Heart left ventricle (tissue), 16 donors: ENCODE measurements at places on chromosomes 12 and 14.
A peak's percentile ranks its signal among the peaks of the same experiment; 100 is the strongest.

GRCh38 chr12:114676142-114676741 lies 7.7 kb downstream of the TBX3 start:
- no peaks in the 10 kb centered on the region for H3K27me3 ChIP-seq
- DNase-seq: no peak
- H3K36me3 ChIP-seq: peaks cover 38% of the 10 kb centered on the region
- no peak overlapping the region for H3K4me3 ChIP-seq
- H3K27ac ChIP-seq: no peak overlapping the region

DNA sequence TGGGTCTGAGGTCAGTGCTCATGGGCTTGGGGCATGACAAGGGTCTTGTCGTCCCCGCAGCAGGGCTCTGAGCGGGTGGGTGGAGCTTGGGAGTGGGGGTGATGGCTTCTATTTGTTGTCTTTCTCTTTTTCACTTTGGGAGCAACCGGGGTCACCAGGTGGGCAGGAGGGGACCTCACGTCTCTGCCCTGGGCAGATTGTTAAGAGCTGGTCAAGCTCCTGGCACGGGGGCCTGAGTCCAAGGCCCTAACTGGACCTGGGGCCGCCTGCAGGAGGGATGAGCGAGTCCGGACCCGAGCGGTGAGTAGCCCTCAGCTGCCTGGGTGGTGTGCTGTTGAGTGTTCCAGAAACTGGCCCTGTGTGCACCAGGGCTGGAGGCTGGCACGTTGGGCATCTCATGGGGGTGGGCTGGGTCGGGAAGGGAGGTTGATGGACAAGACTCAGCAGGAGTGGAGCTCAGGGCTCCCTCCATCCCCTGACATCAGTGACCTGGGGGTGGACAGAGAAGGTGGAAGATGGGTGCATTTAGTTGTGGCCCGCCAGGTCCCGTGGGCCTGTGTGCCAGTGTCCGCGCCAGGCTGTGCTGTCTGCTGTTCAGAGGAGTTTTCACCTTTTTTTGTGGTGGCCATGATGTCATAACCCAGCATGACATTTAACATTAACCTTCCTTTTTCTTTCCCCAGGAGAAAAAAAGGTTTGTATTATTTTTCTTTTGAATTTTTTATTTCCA lies 27.5 kb downstream of the RTL1 start:
- no peaks in the 10 kb centered on the region for H3K36me3 ChIP-seq
- no peak overlapping the region for H3K27ac ChIP-seq
- no peaks in the 10 kb centered on the region for H3K4me1 ChIP-seq
- H3K27me3 ChIP-seq: peaks cover 7% of the 10 kb centered on the region
- peak; percentile 25 for DNase-seq

DNA sequence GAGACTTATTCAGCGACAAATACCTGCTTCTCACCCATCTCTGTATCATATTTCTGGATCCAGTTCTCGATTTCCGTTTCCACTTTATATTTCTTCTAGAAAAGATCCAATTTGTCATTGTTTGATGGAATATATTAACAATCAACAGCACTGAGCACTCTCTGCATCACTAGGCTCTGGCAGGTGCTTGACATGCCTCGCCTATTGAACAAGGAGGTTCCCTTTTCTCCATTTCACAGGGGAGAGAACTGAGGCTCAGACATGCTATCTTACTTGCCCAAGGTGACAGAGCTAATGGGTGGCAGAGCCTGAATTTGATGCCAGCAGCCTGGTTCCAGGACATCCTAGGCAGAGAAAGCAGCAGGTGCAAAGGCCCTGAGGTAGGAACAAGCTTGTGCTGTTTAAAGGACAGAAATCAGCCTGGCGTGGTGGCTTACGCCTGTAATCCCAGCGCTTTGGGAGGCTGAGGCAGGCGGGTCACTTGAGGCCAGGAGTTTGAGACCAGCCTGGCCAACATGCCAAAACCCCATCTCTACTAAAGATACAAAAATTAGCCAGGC lies 12.1 kb downstream of the RITA1 start:
- no peak overlapping the region for H3K4me3 ChIP-seq
- no peaks in the 10 kb centered on the region for H3K36me3 ChIP-seq
- no peaks in the 10 kb centered on the region for H3K27me3 ChIP-seq
- H3K27ac ChIP-seq: no peak overlapping the region
- peaks cover 22% of the 10 kb centered on the region for H3K4me1 ChIP-seq

DNA sequence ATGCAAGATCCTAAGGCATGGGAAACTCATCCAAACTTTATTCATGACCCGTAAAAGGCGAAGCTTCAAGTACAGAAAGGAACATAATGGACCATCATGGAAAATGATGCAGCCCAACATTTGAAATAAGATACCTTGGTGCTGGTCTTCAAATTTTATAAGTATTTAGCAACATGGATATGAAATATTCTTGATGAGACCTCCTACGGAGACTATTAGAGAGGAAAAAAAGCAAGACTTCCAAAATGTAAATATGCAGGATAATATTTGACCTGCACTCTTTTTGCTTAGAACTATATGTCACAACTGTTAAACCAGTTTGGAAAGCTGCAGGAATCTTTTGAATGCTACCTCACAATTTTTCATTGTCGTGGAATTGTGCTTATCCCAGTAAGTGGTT lies 168.8 kb upstream of the ARID2 start:
- H3K27me3 ChIP-seq: no peaks in the 10 kb centered on the region
- no peak overlapping the region for H3K27ac ChIP-seq
- no peak for DNase-seq
- H3K4me1 ChIP-seq: no peaks in the 10 kb centered on the region
- H3K36me3 ChIP-seq: no peaks in the 10 kb centered on the region

DNA sequence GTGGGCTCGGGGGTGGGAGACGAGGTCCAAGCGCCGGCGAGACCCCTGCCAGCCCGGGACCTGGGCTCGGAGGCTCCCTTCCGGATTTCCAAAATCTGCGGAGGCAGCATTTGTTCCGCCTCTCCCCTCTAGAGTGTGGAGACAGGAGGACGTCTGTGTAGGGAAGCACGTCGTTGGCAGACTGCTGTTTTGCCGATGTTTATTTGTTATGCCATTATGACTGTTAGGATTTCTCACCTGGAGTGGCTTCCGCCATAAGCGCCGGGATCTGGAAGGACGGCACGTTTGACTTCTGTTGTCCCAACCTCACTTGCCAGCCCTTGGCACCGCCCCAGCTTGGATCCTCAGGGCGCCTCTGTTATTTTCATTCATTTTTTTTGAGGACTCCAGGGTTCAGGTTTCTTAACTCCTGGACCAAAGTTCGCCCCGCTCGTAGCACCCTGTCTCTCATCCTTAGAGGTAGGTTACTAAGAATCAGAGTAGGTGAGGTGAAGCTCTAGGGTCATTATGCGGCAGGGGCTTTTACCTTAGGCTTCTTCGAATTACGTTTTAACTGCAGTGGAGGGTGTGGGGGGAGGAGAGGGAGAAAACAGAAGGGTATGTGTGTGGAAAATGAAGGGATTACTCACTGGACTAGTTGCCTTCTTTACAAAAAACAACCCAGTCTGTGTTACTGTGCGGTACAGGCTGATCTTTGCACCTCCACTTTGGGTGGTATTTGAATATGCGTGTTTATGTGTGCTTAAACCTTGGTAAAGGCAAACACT lies 547 bp upstream of the PYGL start:
- H3K27ac ChIP-seq: peak overlapping the region; percentile 71
- peak overlapping the region; percentile 83 for H3K4me3 ChIP-seq
- no peaks in the 10 kb centered on the region for H3K36me3 ChIP-seq
- H3K4me1 ChIP-seq: peaks cover 4% of the 10 kb centered on the region
